IPS-NIHi11 (cell line): ENCODE measurements at places on chromosomes 1 and 21.

- DNase-seq = no peak
Measured at GRCh38 chr1:20931930-20932436, 144.9 kb upstream of the HP1BP3 start.

- DNase-seq = no peak
Measured at GRCh38 chr1:5579966-5580365, 412.3 kb downstream of the NPHP4 start.

DNA sequence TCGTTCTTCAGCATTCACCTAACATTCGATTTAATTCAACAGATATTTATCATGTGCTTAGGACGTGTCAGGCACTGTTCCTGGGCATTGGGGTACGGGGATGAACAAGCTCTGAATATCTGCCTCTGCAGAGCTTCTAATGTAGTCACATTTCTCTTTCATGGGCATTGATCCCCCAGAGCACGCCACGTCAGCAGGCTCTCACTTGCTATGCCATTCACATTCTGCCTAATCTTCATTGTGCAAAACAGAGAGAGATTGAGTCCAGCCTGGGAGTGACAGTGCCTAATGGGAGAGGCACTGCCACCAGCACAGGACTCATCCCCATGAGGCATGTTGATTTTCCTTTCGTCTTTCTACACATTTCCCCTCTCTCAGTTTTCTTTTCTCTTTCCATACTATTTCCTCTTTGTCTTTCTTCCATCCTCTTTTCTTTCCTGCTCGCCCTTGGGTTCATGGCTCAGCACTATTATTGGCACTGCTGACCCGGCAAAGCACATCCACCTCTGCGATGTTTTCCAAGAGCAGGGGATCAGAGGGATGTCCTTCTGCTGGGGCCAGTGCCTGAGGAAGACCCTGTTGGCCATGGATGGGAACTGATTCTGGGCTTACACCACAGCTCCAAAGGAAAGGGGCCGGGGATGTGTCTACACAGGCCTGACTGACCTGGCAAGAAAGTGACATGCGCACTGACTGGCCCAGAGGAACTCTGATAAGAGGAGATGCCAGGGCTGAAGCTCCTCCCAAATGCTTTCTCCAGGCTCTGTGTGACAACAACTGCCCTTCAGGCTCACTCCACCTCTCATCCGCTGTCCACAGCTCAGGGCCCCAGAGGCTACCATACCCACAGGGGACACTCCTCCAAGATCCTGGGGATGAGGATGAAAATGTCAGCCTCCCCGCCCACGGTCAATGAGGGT, 195.9 kb downstream of the TOMM20 start:
- DNase-seq = no peak

- peak; percentile 70 for DNase-seq
Measured at GRCh38 chr1:119372503-119373086, 4.0 kb downstream of the HAO2 start.

- DNase-seq = no peak
Measured at GRCh38 chr1:8523666-8524206, 205.8 kb downstream of the SLC45A1 start.

- DNase-seq = no peak
Measured at GRCh38 chr1:85952460-85952859, 204.1 kb downstream of the COL24A1 start.
